CD4-positive, alpha-beta T cell treated with Interleukin-2 at 100 ng/mL for 4 hours (primary cell): ENCODE measurements at places on chromosomes 6 and 20.
A peak's percentile ranks its signal among the peaks of the same experiment; 100 is the strongest.

DNA sequence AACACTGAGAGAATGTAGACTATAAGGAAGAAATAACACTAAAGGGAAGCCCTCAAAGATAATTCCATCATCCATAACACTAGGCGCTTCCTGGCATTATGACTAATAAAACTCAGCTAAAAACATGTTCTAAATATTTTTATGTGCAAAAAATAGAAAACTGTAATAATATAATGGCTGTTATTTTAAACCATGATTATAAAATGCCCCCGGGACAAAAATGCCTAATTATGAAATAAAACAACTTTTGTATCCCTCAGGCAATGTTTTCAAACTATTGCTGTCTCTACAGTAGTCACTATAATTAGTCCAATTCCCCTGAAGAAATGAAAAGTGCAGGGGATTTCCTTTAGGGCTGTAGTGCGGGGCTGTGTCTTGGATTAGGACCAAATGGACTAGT is 242.4 kb downstream of the RNF144B start:
- no peak for DNase-seq

DNA sequence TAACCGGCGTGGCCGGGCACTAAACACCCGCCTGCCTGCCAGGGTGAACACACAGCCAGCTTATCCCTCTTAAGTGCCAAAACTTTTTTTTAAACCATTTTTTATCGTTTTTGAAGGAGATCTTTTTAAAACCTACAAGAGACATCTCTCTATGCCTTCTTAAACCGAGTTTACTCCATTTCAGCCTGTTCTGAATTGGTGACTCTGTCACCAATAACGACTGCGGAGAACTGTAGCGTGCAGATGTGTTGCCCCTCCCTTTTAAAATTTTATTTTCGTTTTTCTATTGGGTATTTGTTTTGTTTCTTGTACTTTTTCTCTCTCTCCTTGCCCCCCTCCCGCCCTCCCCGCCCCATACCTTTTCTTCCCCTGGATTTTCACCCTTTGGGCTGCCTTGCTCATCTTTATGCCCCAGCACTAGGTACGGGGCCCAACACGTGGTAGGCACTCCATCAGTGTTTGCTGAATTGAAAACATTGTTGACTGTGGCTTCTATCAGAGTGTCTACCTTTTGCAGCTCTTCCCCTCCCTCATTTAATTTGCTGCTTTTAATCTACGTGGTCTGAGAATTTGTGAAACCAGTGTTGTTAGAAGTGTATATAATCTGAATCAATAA is 1.5 kb downstream of the ZCCHC3 start:
- peak; percentile 10 for DNase-seq

- no peak for DNase-seq
Observed at GRCh38 chr6:120711255-120711654, 623.0 kb downstream of the TBC1D32 start.

DNA sequence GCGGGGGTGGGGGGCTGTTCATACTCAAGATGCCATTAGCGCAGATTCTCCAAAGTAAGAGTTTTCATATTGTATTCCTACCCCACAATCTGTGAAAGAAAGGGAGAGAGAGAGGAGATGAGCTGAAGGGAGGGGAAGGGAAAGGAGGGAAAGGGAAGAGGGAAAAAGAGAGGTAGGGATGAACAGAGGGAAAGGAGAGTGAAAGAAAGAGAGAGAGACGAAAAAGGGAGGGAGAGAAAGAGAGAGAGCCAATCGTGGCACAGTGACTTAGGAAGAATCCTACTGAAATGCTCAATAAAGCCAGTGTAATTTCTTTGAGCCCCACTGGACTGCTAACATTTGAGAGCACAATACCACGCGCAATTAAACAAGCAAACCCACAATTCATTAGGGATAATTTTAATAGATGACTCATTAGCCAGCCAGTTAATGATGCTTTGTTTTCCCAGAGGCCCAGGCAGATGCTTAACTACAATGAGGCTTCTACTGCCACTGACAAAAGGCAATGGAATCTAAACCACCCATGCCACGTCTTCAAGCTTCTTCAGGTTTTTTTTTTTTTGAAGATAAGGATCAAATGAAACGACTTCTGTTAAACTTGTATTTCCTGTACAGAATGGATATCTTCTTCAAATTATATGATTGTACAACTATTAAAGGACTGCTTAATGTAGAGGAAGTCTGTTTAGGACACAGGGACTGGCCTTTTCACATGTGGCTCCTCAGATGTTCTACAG is 306.8 kb downstream of the FOXC1 start:
- no peak for DNase-seq

DNA sequence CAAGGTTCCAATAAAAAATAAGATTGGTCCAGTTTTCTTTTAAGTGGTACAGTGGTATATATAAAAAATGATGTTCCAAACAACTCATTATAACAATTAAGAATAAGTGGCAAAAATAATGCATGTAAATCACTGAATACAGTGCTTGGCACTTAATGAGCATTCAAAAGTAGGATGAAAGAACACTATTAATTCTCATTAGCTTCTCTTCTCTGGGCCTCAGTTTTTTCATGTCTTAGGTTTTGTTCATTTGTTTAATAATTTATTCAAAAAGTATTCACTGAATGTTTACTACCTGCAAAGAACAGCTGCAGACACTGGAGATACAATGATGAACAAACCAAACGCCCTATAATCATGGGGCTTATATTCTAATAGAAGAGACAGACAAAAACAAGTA is 21.1 kb downstream of the BCL2L1 start:
- no peak for DNase-seq
